Progenitor cell of endocrine pancreas (in vitro differentiated cells): ENCODE measurements at places on chromosomes 6 and 20. TPM values are rescaled to one million over a fixed set of nuclear protein-coding genes. Genes with fewer than 3 reads are reported as not detected.

DNA sequence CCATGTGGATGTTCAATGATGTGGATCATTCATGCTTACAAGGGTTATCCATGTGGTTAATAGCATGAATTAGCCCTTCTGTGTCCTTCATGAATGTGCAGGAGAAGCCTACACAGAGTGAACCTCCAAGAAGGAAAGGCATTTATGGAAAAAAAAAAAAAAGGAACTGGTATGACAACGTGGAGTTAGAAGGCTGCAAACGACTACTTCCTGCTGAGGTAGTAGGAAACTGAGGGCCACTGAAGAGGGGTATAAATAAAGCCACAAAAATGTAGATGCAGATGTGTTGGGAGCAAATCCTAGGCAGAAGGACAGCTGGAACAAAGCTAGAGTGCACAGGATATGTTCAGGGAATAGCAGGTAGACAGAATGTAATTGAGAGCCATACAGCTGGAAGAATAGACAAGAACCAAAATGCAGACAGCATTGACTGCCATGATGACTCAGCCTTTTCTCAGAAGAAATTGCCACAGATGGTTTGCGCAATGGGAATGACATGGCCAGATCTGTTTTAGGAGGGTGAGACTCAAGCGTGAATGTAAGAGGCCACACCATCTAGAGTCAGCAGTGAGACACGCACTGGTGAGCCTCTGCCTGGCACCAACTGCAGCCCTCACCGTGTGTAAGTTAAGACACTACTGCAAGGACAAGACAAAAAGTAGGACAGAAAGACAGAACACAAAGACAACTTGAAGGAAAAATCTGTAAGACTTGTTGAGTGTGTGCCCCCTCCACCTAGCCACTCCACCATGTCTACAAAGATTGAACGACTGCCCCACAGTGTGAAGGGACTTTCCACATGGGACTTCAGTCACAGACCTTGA, 79.8 kb downstream of the KIF13A start:
- no peaks in the 10 kb centered on the region for H3K36me3 ChIP-seq
- H3K27me3 ChIP-seq = no peaks in the 10 kb centered on the region
- no peak overlapping the region for H3K4me3 ChIP-seq
- H3K27ac ChIP-seq = peak overlapping the region; percentile 7

DNA sequence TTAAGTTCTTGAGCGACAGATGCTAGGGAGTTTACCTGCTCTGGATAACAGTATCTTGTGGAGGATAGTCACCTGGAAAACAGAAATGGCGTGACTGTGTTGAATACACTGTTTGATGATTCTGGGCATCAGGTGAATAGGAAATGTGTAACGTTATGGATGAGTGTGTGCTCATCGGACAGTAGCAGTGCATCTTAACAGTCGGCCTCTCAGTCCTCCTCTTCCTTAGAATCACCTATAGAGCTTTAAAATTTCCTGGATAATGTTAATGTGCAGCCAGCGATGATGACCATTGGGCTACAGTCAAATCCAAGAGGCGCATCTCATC, 217.7 kb downstream of the OR2B2 start:
- peaks cover 4% of the 10 kb centered on the region for H3K36me3 ChIP-seq
- H3K4me3 ChIP-seq = peak overlapping the region; percentile 98
- no peak for DNase-seq
- peaks cover 6% of the 10 kb centered on the region for H3K27me3 ChIP-seq

DNA sequence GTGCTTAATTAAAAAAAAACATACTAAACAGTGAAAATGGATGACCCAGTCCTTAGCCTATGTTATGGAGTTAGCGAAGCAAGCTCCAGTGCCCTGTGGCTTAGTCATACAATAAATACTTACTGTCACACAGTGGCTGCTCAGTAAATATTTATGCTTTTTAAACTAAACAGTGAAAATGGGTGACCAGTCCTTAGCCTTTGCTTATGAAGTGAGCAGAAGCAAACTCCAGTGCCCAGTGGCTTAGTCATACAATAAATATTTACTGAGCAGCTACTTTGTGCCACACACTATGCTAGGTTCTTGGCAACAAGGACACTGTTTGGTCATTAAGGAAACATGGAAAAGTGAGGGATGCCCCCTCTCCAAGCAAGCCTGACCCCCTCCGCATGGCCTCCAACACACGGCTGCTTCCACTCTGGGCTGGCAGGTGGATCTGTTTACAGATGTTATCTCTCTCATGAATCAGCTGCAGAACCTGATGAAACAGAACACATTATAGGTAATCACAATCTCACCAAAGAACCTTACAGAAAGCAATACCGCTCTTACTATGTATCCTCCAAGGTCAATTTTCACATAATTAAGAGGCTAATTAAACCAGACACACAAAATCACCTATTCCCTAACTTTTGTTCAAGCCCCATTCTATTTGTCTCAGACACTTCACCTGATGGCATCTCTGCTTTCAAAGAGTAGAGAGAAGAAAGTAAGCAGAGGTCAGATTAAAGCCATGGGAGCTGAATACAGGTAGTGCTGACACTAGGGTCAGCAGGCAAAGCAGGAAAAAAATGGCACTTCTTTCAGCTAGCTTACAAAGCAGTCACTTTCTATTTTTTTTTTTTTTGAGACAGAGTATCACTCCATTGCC, 27.3 kb downstream of the CDK5RAP1 start:
- H3K4me3 ChIP-seq = no peak overlapping the region
- peak overlapping the region; percentile 25 for H3K27ac ChIP-seq
- peaks cover 34% of the 10 kb centered on the region for H3K36me3 ChIP-seq
- no peak for DNase-seq

- H3K36me3 ChIP-seq = no peaks in the 10 kb centered on the region
- H3K27me3 ChIP-seq = no peaks in the 10 kb centered on the region
- no peak for DNase-seq
- H3K4me3 ChIP-seq = no peak overlapping the region
Observed at GRCh38 chr6:84657486-84657885, 106.9 kb downstream of the TBX18 start.

GRCh38 chr20:36497856-36498255, 43.5 kb upstream of the MYL9 start:
- no peaks in the 10 kb centered on the region for H3K27me3 ChIP-seq
- H3K4me1 ChIP-seq = peaks cover 2% of the 10 kb centered on the region
- DNase-seq = no peak
- H3K27ac ChIP-seq = peak overlapping the region; percentile 77
- no peak overlapping the region for H3K4me3 ChIP-seq
- H3K36me3 ChIP-seq = peaks cover 5% of the 10 kb centered on the region

GRCh38 chr20:33475381-33476152, 14.3 kb upstream of the CBFA2T2 start:
- peaks cover 17% of the 10 kb centered on the region for H3K27me3 ChIP-seq
- no peaks in the 10 kb centered on the region for H3K36me3 ChIP-seq
- peaks cover 20% of the 10 kb centered on the region for H3K4me1 ChIP-seq

- DNase-seq = no peak
- no peaks in the 10 kb centered on the region for H3K27me3 ChIP-seq
- H3K4me3 ChIP-seq = no peak overlapping the region
- no peaks in the 10 kb centered on the region for H3K36me3 ChIP-seq
- H3K4me1 ChIP-seq = no peaks in the 10 kb centered on the region
- H3K27ac ChIP-seq = no peak overlapping the region
Observed at GRCh38 chr20:22070610-22071058, 365.2 kb downstream of the PAX1 start.

DNA sequence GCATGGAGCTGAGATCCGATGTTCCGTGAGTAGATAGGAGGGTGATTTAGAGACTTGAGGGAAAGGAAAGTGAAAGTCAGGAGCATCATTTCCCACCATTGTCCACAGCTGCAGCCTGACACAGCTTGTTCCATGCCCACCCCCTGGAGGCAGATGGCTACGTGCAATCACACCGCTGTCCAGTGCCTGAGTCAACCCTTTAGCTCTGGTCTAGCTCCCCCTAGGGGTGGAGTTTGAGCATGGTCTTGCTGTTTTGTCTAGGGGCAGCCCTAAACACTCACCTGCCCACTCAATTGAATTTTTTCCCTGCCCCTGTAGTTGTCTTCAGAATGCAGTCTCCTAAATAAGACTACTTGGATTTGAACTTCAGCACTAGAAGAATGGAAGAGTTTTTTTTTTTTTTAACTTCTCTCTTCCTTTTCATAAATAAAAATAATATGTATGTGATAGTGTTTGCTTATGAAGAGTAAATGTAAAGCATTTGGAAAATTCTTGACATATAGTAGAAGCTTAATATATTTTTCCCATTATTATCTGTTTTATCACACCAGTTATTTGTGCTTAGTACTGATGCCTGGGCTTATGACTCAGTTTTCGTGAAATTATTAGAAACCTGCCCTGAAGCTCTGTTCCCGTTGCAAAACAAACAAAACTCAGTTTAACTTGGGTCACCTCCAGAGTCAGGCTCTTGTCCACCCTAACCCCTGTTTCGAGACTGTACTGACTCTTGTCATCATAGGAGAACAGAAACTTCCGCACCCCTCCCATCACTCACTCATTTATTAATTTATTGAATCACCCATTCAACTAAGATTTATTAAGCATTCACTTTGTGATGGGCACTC, 814.8 kb downstream of the MAFB start:
- H3K4me1 ChIP-seq = peaks cover 29% of the 10 kb centered on the region
- no peaks in the 10 kb centered on the region for H3K36me3 ChIP-seq
- no peaks in the 10 kb centered on the region for H3K27me3 ChIP-seq
- H3K4me3 ChIP-seq = no peak overlapping the region

- no peaks in the 10 kb centered on the region for H3K27me3 ChIP-seq
- H3K4me1 ChIP-seq = no peaks in the 10 kb centered on the region
- DNase-seq = no peak
- no peak overlapping the region for H3K4me3 ChIP-seq
Observed at GRCh38 chr6:122563364-122564052, 46.7 kb upstream of the PKIB start.

DNA sequence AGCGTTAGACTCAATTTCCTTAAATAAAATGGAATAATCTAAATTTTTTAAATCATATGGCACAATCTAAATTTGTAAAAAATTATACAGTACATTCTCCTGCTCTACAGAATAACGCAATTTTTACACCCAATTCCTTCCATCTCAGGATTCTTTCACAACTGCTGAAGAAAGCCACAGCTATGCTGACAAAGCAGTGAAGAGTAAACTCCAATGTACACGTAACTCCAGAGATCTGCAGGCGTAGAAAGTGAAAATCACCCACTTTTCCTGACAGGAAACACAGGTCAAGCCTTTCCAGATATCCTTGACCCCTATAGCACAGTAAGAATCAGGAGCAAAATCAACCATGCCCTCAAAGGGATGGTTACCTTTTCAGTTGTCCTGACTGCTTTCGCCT, 27.4 kb downstream of the EPHA7 start:
- peaks cover 3% of the 10 kb centered on the region for H3K36me3 ChIP-seq
- no peak overlapping the region for H3K27ac ChIP-seq
- DNase-seq = no peak
- H3K4me1 ChIP-seq = peaks cover 15% of the 10 kb centered on the region

DNA sequence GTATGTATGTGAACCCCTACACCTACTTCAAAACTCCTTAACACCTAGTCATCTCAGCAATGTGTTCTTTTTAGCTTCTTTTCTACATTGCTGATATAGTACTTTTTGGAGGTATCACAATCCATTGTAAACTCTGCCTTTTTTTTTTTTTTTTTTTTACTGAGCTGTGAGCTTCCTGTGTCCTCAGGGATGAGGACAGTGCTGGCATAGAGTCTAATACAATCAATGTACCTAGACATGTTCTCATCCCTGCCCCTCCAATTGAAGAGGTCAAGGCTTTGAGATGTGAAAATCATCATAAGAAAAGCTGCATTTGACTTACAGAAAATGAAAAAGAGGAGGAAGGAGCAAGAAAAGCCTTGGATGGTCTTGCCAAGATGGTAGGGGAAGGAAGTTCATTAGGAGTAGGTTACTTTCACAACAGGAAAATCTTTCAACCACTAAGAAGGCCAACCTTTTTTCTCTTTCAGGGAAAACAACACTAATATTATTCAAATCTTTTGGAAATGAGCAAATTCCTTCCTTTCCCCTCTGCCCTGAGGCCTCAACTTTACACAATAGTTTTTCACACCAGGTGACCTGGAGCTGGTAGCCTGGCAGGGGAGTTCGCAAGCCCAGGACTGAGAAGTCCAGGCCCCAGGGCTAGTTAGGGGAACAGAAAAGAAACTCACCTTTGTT, 2.8 kb upstream of the JARID2 start:
- H3K27me3 ChIP-seq = peaks cover 5% of the 10 kb centered on the region
- H3K4me1 ChIP-seq = peaks cover 5% of the 10 kb centered on the region
- no peak overlapping the region for H3K27ac ChIP-seq
- H3K4me3 ChIP-seq = peak overlapping the region; percentile 19
- no peaks in the 10 kb centered on the region for H3K36me3 ChIP-seq
- no peak for DNase-seq

- H3K27ac ChIP-seq = no peak overlapping the region
- no peaks in the 10 kb centered on the region for H3K36me3 ChIP-seq
- H3K4me1 ChIP-seq = peaks cover 18% of the 10 kb centered on the region
- no peak overlapping the region for H3K4me3 ChIP-seq
- DNase-seq = no peak
Observed at GRCh38 chr6:131015630-131016263, 47.3 kb downstream of the EPB41L2 start.

DNA sequence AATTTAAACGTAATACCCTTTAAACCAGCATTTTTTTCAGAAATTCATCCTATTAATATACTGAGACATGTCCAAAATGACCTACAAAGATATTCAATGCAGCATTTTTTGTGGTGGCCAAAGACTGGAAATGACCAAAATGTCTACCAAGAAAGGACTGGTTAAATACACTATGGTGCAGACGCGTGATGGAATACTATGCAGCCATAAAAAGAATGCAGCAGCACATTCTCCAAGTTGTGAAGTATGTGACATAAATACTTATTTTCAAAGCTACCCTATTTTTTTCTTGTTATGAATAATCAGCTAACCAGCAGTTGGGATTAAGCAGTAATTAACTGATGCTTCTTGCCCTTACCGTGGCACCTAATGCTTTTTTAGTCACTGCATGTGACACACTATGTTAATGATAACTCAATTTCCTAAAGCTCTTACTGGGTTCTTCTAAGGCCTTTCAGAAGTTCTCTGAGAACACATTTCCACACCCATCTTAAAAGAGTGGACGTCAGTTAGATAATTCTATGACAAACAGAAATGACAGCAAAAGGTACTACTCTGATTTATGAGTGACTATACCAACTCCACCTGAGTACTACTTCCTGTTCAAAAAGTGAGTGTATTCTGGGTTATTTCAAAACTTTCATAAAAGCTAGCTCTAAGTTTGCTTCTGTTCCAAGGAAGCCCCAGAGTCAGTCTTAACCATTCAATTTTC, 24.9 kb downstream of the TTI1 start:
- peaks cover 19% of the 10 kb centered on the region for H3K36me3 ChIP-seq
- no peak overlapping the region for H3K27ac ChIP-seq
- DNase-seq = no peak
- H3K27me3 ChIP-seq = no peaks in the 10 kb centered on the region
- H3K4me3 ChIP-seq = no peak overlapping the region
- H3K4me1 ChIP-seq = no peaks in the 10 kb centered on the region

DNA sequence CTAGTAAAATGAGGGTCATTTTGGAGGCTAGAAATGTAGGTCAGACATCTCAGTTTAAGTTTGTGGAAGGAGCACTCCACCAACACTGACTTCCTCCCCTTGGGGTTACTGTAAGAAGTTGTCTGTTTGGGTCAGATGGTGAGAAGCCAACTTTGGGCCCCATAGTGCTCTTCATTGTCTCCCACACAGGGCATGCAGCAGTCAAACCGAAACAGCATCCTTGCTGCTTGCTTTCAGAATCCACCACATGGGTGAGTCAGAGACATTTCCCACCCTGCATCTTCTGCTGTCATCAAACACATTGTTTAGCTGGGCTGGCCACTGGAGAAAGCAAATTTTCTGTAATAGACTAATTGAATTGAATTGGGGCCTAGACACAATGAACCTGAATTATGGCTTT, 16.8 kb downstream of the IL17F start:
- no peak overlapping the region for H3K27ac ChIP-seq
- H3K36me3 ChIP-seq = no peaks in the 10 kb centered on the region
- no peaks in the 10 kb centered on the region for H3K4me1 ChIP-seq

The TRIM40 gene
- total RNA-seq = not detected in 2 replicates

The PNLDC1 gene
- total RNA-seq = not detected in 2 replicates

The PLN gene
- total RNA-seq = 0.55 and 0.62 TPM in 2 replicates

The MUCL3 gene
- total RNA-seq = 0.05 TPM in 1 of 2 replicates, not detected in the other

The MMS22L gene
- 20.2 and 24.0 TPM in 2 replicates for total RNA-seq

The ZSCAN16 gene
- 19.6 and 20.2 TPM in 2 replicates for total RNA-seq

The SOBP gene
- 15.4 and 17.0 TPM in 2 replicates for total RNA-seq
